Hindlimb muscle (tissue), 1 donor: ENCODE measurements at places on chromosomes 2 and 18.

- DNase-seq, result no peak
Measured at GRCh38 chr2:183060571-183061231, 17.8 kb upstream of the DUSP19 start.

DNA sequence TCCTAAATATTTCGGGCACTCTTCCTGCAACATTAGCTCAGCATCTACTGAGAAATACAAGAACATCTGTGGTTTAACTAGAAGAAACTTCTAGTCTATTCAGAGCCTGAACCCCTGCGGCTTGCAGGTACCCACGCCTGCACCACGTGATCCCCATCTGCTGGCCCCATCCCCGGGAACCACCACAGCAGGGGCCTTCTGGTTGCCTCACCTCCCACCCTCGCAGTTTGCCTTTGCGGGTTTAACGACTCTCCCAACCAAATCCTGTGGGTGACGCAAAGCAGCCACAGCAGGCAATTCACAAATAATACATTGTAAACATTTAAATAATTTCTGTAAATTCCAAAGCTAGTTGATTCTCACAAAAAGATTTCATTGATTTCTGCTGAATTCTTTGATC lies 90.2 kb upstream of the TMEM18 start:
- no peak for DNase-seq

- DNase-seq, result no peak
Measured at GRCh38 chr2:147867050-147867449, 22.2 kb downstream of the ACVR2A start.

DNA sequence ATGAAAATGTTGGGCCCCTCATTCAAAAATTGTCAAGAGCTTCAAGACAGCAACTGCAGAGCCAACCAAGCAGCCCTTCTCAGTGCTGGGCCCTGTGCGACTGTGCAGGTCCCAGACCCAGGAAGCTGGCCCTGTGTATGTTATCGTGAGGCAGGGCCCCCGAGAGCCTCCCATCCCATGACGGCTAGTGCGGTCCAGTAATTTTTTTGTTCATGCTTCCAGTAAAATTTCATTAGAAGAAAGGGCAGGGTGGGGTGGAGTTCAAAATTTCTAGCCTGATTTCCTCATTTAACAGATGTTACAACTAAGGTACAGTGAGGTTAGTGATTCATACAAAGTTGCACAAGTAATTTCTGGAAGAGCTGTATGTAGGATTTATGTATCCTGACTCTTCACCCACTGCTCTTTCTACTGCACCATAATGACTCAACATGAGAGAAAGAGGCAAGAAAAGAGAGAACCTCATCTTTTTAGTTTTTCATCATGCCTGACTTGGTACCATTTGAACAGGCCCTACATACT lies 105.5 kb downstream of the ZEB2 start:
- DNase-seq, result no peak

GRCh38 chr2:143083636-143084035 lies 45.6 kb upstream of the ARHGAP15 start:
- no peak for DNase-seq

DNA sequence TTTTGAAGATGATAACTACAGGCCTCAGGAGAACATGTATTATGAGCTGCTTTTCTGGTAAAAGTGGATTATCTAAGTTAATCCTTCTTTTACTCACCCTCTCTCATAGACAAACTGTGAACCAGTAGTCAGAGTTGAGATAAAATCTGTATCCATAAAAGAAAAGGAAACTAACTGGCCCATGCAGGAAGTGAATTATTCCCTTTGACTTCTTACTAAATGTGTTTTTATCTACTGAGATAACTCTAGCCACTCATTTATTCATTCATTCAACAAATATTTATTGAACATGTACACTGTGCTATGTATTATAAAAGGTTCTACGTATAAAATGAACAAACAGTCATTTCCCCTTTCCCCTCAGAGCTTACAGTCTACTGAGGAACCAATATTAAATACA lies 10.0 kb downstream of the WDR35 start:
- no peak for DNase-seq

DNA sequence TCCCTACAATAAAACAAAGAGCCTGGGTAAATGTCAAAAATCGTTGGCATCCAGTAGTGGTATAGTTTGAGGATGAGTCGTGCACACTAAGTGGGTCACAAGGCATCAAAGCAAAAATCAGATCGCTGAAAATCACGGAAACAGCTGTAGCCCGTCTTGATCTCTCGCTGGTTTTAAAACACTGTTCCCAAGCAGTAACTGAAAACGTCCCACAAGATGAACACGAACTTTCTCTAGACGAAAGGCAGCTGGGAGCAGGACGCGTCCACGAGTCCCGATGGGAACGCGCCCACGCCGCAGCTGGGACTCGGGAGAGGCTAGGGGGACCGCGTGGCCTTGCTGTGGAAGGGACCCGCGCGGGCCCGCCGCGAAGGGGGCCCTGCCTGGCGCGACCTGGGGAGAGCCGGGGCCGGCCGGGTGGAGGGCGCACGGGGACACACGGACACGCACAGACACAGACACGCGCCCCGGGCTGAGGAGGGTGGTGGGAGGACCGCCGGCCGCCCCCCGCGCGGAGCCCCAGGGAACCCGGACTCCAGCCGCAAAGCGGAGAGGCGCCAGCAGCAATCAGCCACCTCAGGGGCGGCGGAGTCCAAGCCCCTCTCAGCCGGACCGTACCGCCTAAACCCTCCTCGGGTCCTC lies 651 bp downstream of the STK17B start:
- peak; percentile 54 for DNase-seq

- no peak for DNase-seq
Measured at GRCh38 chr2:49702740-49703139, 548.4 kb upstream of the FSHR start.

- DNase-seq, result no peak
Measured at GRCh38 chr18:622289-622688, 25.5 kb downstream of the CLUL1 start.
